Fibroblast of skin of right biceps (primary cell): ENCODE measurements at places on chromosomes 1 and 21.

- no peak for DNase-seq
These were observed 869.9 kb downstream of the MRPL39 start for GRCh38 chr21:24737296-24737850.

GRCh38 chr1:107739651-107740050 lies 225.3 kb downstream of the VAV3 start:
- DNase-seq: no peak

- no peak for DNase-seq
These were observed 50.9 kb downstream of the CNST start for GRCh38 chr1:246617156-246617555.

- DNase-seq: no peak
These were observed 55.4 kb downstream of the DDAH1 start for GRCh38 chr1:85409516-85409915.

GRCh38 chr1:19903621-19904020 lies 19.8 kb downstream of the PLA2G2E start:
- no peak for DNase-seq
